T-helper 1 cell (primary cell): ENCODE measurements at places on chromosomes 2 and 18.
A peak's percentile ranks its signal among the peaks of the same experiment; 100 is the strongest.

DNA sequence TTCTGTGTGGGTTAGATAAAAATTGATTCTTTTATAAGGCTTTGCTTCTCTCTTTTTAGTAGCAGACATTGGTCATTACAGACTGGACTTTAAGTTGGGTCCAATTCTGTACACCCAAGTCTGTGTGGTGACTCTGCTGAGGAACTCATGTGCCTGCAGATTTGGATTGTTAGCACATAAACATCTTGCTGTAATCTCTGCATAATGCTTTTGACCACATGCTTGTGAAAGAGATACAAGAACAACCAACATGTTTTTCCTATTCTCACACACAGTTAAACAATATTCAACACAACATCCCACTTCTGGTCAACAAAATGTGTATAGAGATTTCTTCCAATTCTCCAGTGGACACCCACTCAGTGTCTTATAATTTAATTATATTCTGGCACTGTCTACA is 270.1 kb downstream of the RDH14 start:
- no peak for DNase-seq

GRCh38 chr18:47427923-47428637 is 176.6 kb upstream of the SKOR2 start:
- no peak for DNase-seq

DNA sequence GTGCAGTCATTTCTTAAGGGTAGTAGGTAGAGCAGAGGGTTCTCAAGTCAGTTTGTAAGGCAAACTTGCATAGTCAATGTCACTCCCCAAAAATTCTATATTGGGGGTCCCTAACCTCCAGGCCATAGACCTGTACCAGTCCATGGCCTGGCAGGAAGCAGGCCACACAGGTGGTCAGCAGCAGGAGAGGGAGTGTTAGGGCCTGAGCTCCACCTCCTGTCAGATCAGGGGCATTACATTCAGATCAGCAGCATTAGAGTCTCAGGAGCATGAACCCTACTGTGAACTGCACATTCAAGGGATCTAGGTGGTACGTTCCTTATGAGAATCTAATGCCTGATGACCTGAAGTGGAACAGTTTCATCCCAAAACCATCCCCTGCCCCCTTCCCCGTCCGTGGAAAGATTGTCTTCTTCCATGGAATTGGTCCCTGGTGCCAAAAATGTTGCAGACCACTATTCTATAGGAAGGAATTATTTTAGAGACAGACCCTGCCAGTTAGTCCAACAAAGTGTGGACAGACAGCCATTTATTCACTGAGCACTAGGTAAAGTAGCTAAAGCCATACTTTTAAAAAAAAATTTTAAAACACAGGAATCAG is 6.7 kb downstream of the COA5 start:
- DNase-seq: peak; percentile 35

DNA sequence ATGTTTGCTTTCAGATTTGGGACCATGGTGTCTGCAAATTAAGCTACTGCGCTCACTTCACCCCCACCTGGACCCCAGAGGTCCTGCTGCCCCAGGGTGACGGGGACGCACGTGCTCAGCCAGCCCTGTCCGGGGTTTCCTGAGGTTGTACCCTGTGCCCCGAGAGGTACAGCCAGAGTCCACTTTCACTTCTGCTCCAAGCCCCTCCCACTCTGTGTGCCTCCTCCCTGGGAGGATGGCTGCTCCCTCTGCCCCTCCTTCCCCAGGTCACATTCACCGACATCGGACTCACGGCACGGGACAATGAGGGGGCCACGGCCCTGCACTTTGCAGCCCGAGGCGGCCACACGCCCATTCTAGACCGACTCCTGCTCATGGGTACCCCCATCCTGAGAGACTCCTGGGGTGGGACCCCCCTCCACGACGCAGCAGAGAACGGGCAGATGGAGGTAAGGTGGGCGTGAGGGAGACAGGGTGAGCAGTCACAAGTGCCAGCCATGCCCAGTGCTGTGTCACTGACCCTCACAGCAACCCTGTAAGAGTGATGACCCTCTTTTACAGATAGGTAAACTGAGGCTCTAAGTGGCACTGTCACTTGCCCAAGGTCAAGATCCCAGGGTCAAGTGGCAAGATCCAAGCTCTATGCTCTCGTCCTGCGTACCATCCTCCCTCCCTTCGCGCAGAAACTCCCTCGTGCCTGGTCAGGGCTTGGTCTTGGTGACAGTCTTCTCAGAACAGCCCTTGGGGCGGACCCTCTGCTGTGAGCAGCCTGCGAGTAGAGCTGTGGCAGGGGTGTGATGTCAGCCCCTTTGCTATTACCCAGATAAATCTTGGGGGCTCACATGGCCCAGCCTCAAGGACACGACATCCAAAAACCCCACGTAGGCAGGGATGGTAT is 7.6 kb downstream of the ESPNL start:
- no peak for DNase-seq

DNA sequence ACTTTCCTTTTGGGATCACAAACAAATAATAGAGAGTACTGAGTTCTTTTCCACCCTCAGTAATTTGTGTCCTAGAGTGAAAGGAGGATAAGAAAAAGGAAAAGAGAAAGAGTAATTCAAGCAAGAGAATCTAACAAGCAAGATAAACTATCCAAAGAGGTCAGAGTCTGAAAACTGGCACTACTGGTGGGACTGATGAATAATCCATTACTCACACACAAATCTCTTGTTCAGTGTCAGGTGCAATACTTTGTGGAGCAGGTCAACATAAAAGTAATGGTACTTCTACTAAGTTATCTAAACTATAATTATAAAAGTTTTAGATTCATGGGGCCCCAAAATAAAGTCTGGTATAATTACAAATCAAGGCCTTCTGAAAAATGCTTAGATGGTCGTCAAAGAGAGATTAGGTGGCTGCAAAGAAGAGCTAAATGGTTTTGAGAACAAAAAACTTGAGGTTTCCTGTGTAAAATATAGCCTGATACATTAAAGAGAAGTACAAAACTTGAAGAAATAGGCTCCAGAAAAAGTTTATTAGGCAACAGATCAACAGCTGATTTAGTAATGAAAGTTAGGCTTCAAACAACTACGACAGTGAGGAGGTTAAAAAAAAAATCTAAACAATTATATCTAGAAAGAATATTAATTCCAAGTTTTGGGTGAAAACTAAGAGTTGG is 109.4 kb downstream of the BAZ2B start:
- no peak for DNase-seq

GRCh38 chr2:29528891-29529520 is 392.4 kb downstream of the ALK start:
- peak; percentile 2 for DNase-seq

DNA sequence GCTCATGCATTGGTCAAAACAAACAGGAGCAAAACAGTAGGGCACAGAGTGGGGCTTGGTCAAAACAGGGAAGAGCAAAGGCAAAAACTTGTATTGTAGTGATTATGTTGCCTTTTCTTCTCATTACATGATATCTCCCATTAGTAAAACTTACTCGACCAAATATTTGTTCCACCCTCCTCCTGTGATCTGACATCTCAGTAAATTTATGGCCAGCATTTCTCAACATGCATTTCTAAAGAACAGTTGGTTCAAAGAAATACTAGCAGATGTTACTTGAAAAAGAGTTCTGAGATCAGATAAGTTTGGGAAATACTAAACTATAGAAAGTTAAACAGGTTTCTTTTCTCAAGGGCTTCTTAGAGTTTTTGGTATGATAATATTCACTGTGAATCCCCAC is 423.1 kb downstream of the FIGN start:
- no peak for DNase-seq

DNA sequence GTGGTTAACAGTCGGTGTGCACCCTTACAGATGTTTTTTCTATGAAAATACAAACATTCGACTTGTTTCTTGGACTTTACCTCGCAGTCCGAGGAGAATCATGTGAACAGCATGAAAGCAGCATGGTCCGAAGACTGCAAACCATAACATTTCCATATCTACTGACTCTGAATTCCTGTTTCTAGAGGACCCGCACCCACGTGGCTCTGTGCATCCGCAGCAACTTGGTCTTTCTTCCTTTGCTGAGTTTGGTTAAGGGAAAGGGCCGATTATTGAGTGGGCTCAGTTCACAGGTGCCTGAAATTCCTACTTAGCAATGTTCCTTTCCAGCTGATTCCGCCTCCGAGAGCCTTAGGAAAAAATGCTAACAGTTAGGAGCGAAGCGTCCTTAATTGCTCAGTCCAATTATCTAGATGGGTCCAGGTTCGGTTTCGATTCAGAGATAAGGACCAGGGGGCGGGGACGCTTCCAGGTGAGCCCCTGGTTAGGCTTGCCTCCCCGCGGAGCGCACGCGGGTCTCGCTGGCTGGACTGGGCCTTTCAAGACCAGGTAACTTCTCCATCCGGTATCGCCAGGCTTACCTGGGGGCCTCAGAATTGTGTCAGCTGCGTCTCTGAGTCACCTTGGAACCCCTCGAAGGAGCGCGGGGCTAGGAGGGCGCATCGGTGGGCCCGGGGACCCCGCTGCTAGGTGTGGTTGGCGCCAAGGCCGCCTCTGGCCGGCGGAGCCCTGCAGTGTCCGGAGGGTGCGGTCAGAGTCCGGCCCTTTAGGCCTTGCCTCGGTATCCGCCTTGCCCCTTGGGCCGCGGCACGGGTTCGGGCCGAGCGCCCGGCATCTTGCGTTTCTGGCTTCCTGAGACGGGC is 1.1 kb upstream of the B3GNT2 start:
- no peak for DNase-seq

GRCh38 chr18:31513189-31513935 is 15.4 kb downstream of the DSG2 start:
- no peak for DNase-seq
